ENCODE measurements at places on chromosomes 1 and 21.

- DNase-seq = no peak
Observed at GRCh38 chr1:181430015-181430885, 53.1 kb upstream of the CACNA1E start.

DNA sequence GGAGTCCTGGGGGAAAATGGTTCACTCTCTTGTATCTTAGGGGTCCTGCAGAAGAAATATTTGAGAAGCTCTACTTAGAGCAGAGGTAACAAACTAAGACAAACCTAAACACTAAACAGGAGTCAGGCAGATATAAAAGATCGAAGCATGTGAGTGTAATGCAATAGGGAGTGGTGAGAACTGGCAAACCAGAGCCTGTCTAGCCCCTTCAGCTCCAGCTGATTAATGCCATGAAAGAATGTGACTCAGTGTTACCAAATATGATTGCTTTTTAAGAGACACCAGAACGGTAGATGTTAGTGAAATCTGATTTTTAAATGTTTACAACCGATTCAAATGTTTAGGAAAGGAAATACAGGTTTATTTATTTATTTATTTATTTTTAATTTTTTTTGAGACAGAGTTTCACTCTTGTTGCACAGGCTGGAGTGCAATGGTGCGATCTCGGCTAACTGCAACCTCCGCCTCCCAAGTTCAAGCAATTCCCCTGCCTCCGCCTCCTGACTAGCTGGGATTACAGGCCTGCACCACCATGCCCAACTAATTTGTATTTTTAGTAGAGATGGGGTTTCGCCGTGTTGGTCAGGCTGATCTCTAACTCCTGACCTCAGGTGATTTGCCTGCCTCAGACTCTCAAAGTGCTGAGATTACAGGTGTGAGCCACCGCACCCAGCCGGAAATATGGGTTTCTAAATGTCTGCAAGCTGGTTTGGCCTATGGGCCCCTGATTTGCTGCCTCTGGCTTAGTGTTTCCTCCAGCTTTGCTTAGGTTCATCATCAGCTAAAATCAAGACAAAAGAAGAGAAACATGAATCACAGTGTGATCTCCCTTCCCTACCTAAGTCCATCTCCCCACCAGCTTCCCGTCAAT is 12.2 kb downstream of the TXNIP start:
- DNase-seq = peak; percentile 28

DNA sequence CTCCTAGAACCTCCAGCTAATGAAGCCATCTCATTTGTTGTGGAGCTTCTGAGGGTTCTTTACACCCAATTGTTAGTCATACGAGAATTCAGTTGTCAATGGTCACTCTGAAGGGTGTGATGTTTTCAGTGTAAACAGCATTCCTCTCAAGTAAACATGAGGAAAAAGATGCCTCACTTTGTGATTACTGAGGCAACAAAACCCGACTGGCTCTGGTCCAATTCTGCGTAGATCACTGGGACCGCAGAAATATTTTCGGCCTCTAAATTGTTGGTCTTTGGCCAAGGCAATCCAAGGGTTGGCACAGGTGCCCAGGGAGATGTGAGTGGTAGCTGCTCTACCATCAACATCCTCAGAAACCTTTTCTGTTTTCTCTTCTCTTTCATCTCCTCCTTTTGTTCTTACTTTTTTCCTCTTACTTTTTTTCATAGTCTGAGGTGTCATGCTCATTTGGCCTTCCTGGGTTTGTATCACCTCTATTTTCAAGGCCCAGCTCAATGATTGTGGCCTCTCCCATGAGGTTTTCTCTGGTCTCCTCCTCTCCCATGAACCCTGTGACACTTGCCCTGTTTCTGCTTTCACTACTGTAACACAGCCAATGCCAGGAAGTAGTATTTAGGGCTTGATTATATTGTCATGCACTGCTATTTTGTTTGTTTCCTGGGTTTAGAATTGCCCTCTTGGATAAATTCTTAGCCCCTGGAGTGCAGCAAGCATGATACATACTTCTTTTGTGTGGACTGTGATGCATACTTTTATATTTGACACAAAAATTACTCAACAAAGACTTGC is 221.9 kb downstream of the TNR start:
- no peak for DNase-seq

DNA sequence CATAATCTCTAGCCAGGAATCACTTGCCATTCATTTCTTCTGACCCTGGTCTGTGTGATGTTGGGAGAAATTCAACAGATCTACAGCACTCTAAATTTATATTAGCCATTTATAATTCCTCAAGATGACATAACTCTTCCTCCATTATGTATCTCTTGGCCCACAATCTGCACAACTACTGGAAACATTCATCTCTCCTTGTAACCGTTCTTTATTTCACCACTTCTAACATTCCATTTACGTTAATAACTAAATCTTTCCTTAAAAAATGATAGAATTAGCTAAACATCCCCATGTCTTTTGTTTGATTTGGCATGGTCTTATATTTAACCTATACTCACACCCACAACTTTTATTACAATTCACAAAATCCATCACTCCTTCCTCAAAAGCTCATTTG is 166.0 kb downstream of the COL11A1 start:
- no peak for DNase-seq

GRCh38 chr1:245685111-245685810 is 530.5 kb downstream of the KIF26B start:
- DNase-seq = no peak

GRCh38 chr1:107563441-107563840 is 401.5 kb downstream of the VAV3 start:
- no peak for DNase-seq

DNA sequence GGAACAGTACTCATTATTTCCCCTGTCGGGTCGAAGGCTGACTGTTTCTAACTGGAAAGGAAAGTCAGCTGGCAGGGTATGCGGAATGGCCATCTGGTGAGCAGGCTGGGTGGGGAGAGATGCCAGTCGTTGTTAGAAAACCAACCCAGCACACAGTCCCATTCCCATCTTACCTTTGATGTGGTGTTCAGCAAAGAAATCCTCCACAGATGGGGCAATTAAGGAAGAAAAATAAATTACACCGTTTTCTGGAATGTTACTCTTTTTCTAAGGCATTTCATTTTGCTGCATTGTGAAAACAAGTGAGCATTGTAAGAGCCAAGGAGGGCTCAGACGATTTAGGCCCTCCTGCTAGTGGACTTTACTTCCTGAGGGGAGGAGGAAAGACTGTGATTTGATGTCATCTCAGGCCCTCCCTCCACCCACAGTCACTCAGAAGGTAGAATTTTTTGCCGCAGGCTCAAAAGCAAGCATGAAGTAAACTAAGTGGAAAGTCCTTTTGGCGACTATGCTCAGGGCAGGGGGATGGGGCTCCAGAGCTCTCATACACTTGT is at the start of gene SLC16A4:
SLC16A4 (minus strand) TSS at position 335 of the 554 bp plus-strand sequence. CDS start 1,703 bp downstream, outside the sequence.
- DNase-seq = no peak

- no peak for DNase-seq
Observed at GRCh38 chr1:38026592-38027200, 14.2 kb downstream of the UTP11 start.

DNA sequence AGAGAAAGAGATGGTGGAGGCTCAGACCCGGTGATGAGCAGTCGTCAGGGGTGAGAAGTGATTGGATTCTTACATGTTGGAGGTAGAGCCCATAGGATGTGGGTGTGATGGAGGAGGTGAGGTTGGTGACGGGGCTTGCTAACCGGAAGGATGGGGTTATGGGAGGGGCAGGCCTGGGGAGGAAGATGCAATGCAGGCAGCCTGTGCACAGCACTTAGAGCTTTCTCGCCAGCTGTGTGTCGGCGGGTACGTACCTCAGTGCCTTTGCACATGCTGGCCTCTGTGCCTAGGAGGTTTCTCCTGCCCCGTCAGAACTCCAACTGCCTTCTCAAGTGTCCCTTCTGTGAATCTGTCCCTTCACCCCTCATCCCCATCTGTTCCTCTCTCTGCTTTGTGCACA is 2.9 kb upstream of the BSND start:
- DNase-seq = no peak

- DNase-seq = no peak
Observed at GRCh38 chr1:53929246-53929960, 16.1 kb downstream of the IFT25 start.

DNA sequence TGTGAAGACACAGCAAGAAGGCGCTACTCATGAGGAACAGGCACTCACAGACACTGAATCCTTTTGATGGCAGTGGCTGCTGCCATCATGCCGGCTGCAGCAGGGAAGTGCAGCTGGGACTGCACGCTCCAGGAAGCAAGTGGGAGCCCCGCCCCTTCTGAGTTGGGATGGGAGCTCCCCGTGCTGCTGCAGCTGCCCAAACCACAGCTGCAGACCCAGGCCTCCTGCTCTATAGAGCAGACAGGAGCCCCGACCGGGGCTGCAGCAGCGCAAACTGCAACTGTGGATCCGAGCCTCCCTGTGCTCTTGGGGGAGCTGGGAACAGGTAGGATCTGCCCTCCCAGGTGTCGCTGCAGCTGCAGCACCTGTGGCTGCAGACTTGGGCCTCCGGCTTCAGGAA is 65.2 kb upstream of the MARK1 start:
- DNase-seq = no peak

GRCh38 chr21:45155910-45156309 is 81.5 kb downstream of the ADARB1 start:
- no peak for DNase-seq

DNA sequence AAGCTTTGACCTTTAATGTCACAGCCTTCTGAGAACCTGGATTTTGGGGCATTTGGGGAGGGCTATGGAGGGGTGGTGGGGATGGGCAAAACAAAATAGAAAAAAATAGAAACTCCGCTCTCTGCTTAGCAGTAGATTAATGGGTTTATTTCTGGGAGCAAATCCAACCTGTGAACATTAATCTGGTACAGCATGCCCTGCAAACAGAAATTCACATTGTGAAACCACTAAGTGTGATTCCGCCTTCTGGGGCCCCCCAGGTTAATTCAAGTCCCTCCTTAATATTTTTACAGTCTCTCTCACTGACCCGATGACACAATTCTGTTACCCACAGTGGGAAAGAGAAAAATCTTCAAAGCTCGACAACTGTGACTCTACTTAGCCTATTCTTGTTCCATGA is 76.4 kb downstream of the TIAM1 start:
- DNase-seq = no peak

DNA sequence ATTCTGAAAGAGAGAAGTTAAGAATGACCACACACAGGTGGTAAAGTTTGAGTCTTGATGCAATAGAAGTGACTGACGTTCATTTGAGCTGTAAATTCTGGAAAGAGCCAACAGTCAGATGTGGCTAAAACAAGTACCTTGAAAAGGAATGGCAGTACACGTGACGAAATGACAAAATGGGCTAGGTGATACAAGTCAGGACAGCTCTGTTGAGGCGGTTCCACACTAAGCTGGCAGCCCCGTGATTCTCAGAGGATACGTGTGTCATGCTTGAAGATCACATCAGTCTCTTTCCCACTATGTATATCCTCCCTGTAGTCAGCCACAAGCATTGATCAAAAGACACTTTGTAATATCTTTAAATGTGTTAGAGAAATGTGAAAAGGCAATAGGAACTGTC is 881.3 kb upstream of the ADGRL2 start:
- no peak for DNase-seq

DNA sequence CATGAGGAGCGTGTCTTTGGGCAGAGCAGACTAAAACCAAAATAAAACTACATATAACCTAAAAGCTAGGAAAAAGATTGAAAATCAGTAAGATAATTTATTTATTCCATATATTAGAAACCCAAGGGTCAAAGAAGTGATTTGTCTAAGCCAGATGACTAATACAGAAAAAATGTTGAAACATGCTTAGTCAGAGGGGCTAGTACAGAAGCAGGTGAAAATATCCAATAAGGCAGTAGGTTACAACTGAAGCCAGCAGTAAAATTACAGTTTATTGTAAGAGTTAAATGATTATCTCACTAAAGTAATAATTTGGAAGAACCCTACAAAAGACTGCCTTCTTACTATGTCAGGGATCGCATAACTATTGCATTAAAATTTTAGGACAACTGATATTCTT is 1190.9 kb upstream of the PRMT6 start:
- DNase-seq = no peak

DNA sequence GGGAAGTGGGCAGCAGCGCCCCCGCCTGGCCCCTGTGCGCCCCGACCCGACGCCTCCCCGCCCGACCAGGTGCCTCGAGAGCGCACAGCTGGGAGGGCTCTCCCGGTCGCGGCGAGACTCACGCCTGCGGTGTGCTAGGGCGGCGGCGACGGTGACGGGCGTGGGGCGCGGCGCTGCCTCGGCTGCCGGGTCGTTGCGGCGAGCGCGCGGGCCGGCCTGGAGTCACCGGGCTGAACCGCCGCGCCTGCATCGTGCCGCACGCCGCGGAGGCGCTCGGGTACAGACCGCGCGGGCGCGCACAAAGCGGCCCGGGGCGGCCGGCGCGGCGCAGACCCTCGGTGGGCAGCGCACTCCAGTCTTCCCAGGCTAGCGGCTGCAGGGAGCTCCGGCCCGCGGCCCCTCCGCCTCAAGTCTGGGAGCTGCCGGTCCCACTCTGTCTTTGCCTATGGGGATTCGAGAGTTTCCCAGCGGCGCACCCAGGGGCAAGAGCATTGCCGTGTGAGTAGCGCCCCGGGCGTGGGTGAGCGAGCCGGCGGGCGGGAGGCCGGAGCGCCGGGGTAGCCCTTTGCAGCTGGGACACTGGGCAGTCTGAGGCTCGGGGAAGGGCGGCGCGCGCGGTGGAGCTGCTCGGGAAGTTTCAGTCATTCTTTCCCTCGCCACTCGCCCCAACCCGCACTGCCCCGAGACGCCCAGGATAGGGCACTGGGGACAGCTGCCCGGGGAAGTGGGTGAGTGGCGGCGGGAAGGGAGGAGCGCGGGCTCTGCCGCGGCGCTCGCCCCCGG is at the start of gene SLC35F3:
SLC35F3 (plus strand) TSS at position 44 of the 783 bp plus-strand sequence.
- DNase-seq = no peak

- DNase-seq = no peak
Observed at GRCh38 chr1:115114308-115114707, 25.0 kb upstream of the TSPAN2 start.

DNA sequence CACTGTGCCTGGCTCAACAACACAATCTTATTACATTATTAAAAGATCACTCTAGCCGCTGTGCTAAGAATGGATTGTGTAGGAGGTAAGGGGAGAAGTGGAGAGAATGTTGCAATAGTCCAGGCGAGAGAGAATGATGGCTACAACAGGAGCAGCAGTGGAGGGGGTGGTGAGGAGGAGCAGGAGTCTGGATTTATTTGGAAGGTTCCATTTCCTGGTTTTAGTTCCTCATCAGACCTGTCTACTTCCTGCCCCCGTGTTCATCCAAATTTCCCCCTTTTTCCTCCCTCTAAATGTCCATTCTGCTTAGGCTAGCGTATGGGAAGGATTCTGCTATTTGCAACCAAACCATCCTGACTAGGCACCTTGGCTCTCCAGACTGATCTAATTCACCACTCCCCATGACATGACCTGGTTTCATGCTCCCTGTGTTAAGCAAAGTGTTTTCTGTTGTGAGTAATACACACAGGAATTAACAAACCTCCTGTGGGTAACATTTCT is 35.1 kb upstream of the EYA3 start:
- DNase-seq = no peak

DNA sequence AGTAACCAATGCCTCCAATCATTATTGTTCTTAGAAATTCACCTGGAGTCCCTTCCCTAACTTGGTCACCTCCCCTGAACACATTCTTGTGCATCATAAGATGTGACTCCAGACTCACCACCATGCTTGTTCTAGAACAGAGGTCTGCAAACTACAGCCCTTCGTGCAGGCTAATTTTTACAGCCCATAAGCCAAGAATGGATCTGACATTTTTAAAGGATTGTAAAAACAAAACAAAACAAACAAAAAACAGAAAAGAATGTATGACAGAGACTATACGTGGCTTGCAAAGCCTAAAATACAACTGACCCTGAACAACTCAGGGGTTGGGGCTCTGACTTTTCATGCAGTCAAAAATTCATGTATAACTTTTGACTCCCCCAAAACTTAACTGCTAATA is 6.2 kb upstream of the HIVEP3 start:
- no peak for DNase-seq
